ENCODE measurements at places on chromosomes 4 and X.

- no peak for DNase-seq
Measured at GRCh38 chr4:187380181-187380581, 615.4 kb upstream of the ZFP42 start.

DNA sequence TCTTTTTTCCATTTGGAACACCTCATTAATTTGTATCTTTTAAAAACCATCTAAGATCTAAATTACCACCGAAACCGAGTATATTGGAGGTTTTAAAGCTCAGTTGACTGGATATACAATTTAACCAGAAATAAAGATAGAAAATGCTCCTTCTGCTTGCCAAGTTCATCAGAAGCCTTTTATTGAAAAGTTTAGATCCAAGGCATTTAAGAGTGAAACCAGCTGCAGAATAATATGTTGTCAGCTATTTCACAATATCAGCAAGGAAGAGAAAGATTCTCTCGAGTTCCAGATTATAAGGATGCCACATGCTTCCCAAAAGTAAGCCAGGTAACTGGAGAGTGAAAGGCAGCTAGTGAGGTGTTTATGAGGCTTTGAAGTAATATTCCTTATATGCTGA lies 217.4 kb downstream of the DCTD start:
- no peak for DNase-seq

DNA sequence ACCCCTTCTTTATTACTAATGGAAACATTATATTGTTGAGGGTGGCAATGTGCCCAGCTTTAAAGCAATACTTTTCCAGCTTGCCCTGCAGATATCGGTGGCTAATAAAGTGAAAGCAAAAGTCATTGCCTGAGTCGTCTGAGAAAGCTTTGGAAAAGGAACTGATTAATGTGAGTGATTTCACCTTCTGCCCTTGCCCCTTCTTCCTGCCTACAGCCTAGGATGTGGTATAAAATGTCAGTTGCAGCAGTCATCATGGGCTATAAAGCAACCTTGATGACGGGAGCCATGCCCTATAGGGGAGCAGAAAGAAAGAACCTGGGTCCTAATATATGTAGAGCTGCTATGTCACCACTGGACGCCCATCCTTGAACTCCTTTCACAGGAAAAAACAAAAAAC lies 132.4 kb upstream of the USP9X start:
- DNase-seq: no peak

DNA sequence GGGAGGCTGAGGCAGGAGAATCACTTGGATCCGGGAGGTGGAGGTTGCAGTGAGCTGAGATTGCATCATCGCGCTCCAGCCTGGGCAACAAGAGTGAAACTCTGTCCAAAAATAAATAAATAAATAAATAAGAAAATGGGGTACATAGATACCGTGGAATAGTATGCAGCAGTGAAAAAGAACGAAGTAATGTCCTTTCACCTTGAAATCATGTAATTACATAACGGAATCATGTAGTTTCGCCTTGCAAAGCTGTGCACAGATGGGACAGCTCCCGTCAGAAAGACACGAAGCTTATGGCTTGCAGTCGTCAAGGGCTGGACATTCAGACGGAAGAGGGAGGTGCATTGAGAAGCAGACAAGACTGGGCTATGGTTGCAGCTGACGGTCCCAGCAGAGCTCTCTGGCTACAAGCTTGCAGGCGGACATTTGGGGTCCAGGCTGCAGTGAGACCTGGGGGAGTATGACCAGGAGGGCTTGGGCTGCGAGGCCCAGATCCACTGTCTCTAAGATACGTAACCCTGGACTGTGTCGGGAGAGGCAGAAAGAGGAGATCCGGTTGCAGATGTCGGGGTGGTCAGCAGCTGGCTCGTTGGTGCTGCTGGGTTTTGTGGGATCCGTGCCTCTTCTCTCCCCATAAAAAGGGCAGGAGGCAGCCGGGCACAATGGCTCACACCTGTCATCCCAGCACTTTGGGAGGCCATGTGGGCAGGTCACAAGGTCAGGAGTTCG lies 6.2 kb upstream of the P2RY8 start:
- DNase-seq: no peak

Data from NCI-H510A treated with DMSO at 0.1 percent for 48 hours (cell line).